Activated T-cell treated with anti-CD3 and anti-CD28 coated beads, Interleukin-2, amount 50 U/mL, for 24 hours (primary cell): ENCODE measurements at places on chromosomes 7 and 10.

- DNase-seq = no peak
Observed at GRCh38 chr10:79129361-79129997, 60.7 kb downstream of the ZMIZ1 start.

DNA sequence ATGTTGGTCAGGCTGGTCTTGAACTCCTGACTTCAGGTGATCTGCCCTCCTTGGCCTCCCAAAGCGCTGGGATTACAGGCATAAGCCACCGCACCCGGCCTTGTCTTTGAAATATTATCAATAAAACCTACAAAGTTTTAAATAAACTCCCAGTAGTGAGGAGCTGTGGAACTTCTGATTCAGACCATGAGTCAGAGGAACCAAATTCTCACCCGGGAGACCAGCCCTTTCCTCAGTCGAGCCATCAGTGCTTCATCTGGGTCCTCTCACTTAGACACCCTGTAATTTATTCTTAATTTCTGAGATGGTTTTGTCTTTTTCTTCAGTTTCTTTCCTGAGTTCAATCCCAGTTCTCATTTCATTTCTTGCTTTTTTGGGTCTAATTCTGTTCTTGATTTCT lies 68.6 kb downstream of the DYNC2I1 start:
- no peak for DNase-seq

DNA sequence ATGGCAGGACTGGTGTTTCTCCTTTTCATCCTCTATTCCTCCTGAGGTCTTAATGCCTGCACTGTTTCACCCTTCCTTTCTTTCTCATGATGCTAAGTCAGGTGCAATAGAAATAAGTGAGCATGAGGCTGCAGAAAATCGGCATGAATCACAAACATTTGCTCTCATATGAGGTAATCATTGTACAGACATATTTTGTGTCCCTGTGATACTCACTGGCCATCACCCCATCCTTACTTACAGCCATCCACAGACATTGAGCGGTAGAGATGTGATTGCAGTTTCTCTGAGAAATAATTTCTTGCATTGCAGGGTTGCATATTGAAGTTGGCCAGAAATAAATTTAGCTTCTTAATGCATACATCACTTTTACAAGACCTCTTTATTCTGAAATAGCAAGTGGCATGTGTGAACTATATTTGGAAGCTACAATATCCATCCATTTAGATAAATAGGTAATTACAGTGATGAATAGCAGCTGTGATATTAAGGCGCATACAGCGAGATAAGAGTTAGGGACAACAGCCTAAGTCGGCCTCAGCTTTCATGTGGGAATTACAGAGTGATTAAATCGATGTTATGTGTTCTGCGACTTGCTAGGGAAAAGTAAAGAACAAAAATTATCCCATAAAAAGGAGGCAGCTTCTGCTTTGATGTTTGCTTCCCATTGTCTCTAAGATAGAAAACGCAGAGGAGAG lies 612.6 kb downstream of the SORCS3 start:
- no peak for DNase-seq

- DNase-seq = no peak
Observed at GRCh38 chr7:107882766-107883165, 8.2 kb upstream of the DLD start.

GRCh38 chr10:60405172-60405571 lies 15.5 kb upstream of the ANK3 start:
- no peak for DNase-seq

GRCh38 chr7:106463851-106464611 lies 179.2 kb upstream of the NAMPT start:
- no peak for DNase-seq

- no peak for DNase-seq
Observed at GRCh38 chr7:36965625-36966024, 241.3 kb upstream of the AOAH start.

DNA sequence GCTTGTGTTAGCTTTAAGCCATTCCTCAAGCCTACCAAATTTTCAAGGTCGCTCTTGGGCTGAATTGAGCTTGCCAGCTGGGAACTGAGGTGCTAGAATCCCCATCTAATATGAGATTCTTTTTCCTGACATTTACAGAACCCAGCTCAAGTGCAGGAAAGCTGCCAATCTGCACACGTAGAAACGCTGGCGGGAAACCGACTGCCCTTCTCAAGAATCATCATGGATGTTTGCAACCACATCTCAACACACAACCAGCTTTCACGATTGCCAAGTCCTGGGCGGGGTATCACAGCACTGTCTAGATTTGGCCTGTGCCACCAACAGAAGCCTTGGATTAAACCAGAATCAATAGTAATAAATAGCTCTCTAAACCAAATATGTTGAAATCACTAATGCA lies 203.7 kb downstream of the DIP2C start:
- DNase-seq = peak; percentile 25

GRCh38 chr7:148540041-148540738 lies 50.4 kb upstream of the C7orf33 start:
- no peak for DNase-seq

DNA sequence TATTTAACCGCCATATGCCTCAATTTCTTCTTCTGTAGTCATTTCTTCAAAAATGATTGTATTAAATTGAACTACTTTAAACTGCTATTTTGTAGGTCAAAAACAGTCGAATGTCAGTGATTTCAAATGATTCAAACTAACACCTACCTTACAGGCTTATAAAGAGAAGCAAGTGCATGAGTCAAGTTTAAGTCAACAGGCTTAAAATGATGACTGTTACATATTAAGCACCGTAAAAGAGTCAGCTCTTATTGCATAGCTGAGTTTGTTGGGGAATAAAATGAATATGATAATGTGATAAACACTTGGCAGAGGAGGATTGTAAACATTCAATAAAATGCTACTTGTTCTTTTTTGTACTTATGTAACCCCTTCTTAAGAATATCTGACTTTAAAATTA lies 90.1 kb upstream of the ANKRD1 start:
- no peak for DNase-seq

DNA sequence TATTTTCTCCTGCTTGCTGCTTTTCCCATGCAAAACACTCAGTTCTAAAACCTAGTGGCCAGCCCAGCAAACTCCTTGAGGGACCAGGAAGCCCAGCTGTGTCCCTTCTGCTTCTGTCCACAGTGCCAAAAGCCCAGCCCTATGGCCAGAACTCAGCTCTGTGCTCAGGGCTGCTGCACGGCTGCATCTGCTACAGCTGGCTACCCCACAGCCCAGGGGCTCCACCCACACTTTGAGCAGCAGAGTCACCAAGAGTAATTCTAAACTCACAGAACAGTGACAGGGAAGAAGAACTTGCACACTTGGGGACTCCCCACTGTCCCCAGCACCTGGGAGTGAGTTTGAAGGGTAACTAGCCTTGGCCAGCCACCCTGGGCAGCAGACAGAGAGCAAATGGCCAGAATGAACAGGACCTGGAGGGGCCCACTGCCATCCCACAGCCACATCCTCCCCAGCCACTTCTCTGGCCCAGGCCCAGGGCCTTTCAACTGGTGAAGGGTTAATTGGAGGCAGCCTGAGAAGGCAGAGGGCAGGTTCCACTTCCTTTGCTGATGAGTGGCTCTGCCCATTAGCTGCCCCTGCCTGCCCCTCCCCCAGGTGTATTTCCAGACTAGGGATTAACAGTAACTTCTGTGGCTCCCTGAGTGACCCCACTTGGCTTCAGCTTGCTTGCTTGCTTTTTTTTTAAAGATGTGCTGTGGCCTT lies 28.1 kb upstream of the TRIM8 start:
- DNase-seq = no peak

- no peak for DNase-seq
Observed at GRCh38 chr7:91127325-91127724, 136.9 kb upstream of the FZD1 start.
